ENCODE measurements at places on chromosomes 3 and 15.

- DNase-seq, result no peak
These were observed 3.2 kb upstream of the MME start for GRCh38 chr3:155076888-155077287.

GRCh38 chr3:27285668-27286067, 83.5 kb downstream of the NEK10 start:
- no peak for DNase-seq

- no peak for DNase-seq
These were observed 43.2 kb upstream of the ZNF148 start for GRCh38 chr3:125418306-125418705.

- DNase-seq, result no peak
These were observed 32.9 kb downstream of the AP3S2 start for GRCh38 chr15:89860891-89861290.

DNA sequence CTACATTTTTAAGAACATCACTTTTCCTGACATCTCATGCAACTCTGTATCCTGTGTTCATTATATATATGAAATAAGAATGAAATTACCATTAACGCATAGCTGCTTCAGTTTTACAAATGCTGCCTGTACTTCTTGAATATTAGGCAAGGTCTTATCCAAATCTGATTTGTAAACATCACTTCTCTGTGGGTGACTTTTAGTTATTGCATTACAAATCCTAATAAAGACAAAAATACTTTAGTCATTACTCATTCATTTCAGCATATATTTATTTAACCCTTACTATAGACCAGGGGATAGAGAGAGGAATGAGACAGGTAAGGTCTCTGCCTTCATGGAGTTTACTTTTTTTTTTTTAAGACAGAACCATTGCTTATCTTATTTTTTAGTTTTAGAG, 36.8 kb downstream of the MTMR10 start:
- DNase-seq, result no peak

DNA sequence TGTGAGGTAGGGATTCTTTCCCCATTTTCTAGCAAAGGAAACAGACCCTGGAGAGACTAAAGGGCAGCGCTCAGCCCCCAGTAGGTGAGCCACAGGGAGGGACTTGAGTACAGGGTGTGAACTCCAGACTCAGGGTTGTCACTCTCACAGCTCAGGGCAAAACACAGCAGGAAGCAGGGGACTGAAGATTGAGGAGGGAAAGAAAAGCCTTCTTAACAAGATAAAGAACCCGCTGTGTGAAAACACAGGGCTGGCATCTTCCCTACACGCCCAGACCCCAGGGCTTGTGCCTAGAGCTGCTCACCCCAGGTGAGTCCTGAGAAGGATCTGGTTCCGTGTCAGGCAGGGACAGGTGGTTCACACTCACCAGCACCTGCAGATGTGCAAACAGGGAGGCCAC, 59.6 kb downstream of the ABTB1 start:
- DNase-seq, result no peak

- DNase-seq, result no peak
These were observed 400.8 kb upstream of the PROK2 start for GRCh38 chr3:72185549-72186399.

GRCh38 chr3:133804896-133805295, 719 bp upstream of the SRPRB start:
- no peak for DNase-seq

- no peak for DNase-seq
These were observed 105.7 kb upstream of the PEX5L start for GRCh38 chr3:180142472-180142871.

DNA sequence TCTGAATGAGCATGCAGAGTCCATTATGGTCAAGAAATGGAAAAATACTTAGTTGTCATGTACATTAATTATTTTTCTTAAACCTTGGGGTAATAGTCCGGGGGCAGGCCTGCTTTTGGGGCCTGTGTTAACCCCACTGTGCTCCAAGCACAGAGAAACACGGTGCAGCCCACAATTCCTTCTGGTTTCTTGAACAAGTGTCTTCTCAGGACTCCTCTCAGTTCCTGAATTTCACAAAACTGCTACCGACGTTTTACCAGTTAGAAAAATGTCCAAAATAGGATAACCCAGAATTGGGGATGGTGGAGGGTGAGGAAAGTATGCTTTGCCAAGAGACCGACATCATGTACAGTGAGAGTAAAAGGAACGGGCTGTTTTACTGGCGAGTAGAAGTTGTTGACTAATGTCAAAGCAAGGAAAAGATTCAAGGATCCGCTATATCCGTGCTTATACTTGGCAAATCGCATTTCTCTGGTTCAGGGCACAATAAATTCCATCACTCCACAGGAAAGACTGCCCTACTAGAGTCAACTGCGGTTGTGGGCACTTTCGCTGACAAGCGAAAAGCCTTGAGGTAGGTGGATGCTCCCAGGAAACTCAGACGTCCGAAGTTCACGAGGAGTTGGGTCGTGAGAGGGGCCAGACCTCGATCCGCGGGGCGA, 495 bp upstream of the NXPE3 start:
- no peak for DNase-seq

DNA sequence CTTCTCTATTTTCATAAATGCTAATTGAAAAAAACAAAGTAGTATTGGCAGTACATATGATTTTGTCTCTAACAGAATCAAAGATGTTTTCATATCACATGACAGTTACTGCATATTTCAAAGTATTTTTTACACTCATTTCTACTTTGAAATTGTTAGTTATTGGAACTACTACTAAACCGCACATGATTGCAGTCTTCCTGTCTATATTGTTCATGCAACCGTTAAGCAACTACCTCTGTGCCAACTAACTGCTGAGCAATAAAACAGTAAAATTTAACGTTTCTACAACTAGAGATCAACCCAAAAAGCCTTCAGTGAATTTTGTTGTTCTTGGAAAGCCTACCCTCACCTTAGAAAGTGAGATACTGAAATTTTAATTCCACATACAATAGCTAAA, 64.2 kb downstream of the DMXL2 start:
- no peak for DNase-seq

DNA sequence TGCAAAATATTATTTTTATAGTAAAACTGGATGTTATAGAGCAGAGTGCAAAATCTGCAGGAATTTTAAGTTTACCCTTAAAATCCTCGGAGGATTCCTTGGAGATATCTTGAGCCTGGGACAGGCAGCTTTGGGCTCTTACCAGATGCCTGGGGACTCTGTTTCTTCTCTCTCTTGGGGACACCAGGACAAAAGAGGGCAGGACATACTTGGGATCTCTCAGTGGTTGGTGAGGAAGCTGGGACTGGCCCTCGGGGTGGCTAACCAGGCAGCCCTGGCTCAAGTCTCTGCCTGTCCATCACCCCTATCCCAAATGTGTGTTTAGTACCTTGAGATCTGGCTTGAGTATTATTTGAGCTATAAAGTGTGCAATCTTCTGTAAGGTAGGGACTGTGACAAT, 38.6 kb downstream of the TKT start:
- no peak for DNase-seq

DNA sequence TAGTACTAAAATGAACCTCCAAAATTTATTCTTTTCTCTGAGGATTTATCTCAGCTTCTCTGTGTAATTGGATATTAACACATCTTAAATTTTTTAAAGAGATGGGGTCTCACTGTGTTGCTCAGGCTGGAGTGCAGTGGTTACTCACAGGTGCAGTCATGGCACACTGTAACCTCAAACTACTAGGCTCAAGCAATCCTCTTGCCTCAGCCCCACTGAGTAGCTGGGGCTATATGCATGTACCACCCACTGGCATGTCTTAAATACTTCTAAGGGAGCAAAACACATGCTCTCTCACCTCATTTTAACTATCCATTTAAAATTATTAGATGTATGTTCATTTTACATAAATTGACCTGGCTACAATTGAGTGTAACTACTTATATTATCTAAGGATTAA, 11.3 kb upstream of the TMEM87A start:
- no peak for DNase-seq

GRCh38 chr3:45623393-45623792, 28.8 kb downstream of the LIMD1 start:
- DNase-seq, result no peak

DNA sequence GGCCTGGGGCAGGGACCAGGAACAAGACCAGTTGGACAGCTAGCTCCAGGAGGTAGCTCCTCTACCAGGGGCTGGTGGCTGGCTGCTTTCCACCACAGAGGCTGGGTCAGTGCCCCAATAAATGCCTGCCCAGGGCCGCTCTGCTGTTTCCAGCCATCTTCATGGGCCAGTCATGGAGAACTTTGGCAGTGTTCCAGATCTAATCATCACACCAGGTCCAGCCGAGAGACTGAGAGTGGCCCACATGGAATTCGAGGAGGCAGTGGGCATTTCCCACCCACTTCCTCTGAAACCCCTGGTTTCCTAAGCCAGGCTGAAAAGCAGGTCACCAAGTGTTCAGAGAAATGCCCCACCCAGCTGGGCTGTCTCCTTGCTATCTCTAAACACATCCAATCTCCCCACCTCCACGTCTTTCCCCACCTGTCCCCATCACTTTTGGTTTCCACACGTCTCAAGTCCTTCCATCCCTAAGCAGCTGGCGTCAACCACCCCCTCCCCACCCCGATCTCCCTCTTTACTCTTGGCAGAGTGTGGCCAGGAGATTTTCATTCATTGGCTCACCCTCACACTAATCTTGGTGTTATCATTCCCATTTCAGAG, 190.0 kb upstream of the LINGO1 start:
- no peak for DNase-seq

- no peak for DNase-seq
These were observed 47.2 kb downstream of the TMEM212 start for GRCh38 chr3:171890398-171890797.

GRCh38 chr15:101088788-101089578, 162.9 kb downstream of the CHSY1 start:
- DNase-seq, result peak; percentile 63

DNA sequence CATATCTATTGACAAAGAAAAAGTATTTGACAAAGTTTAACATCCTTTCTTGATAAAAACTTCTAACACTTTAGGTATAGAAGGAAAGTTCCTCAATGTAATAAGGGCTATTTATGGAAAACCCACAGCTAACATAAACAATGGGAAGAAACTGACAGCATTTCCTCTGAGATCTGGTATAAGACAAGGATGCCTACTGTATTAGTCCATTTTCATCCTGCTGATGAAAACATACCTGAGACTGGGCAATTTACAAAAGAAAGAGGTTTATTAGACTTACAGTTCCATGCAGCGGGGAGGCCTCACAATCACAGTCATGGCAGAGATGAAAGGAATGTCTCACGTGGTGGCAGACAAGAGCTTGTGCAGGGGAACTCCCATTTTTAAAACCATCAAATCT, 17.8 kb upstream of the CLDN1 start:
- DNase-seq, result no peak

GRCh38 chr3:162165346-162165745, 668.7 kb downstream of the OTOL1 start:
- no peak for DNase-seq
